ENCODE measurements at places on chromosomes 3 and 15.
A peak's percentile ranks its signal among the peaks of the same experiment; 100 is the strongest.

DNA sequence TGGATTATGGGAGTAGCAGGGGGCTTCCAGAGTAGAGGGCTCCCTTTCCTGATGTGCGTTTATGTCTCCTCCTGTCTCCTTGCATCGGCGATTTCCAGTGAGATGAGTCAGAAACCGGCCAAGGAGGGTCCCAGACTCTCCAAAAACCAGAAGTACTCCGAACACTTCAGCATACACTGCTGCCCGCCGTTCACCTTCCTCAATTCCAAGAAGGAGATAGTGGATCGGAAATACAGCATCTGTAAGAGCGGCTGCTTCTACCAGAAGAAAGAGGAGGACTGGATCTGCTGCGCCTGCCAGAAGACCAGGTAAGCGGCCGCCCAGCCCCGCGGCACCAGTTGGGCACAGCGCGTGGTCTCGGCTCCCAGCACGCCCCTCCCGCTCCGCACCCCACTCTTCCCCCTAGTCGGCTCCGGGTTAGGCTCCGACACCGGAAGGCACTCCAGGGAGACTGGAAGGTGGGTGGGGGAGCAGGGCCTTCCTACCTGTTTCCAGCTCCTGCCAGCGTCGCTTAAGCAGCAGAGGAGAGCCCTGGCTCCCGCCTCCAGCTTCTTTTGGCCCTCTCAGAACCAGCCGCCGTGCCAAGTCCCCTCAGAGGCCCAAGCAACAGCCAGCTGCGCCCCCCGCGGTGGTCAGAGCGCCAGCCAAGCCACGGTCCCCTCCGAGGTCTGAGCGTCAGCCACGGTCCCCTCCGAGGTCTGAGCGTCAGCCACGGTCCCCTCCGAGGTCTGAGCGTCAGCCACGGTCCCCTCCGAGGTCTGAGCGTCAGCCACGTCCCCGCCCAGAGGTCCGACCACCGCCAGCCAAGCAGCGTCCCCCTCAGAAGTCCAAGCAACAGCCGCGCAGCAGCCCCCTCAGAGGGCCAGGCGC is 34.7 kb downstream of the MOBP start:
- DNase-seq: peak; percentile 15

DNA sequence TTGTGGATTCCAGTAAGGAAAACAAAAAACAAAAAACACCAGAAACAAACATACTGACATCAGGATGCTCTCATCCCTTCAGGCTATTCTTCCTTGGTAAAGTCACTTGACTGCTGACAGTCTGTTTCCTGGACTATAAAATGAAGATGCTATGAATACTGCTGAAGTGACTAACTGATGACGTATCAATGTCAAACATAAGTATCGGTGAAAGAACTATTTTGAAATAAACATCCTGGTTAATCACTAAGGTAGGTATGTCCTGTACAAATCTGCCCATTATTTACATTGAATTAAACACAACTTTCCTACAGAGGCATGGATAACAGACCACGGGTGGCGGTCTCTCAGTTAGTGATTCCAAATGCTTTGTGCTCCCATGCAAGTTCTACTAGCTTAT is 45.9 kb downstream of the CHAC1 start:
- DNase-seq: no peak

DNA sequence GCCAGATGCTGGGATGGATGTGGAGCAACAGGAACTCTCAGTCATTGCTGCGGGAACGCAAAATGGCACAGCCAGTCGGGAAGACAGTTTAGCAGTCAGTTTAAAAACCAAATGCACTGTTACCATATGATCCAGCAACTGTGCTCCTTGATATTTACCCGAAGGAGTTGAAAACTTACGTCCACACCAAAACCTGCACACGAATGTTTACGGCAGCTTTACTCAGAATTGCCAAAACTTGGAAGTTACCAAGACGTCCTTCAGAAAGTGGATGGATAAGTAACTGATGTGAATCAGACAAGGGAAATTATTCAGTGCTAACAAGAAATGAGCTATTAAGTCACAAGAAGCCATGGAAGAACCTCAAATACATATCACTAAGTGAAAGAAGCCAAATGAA is 36.1 kb upstream of the SLC41A3 start:
- no peak for DNase-seq

- no peak for DNase-seq
Measured at GRCh38 chr3:107987036-107987939, 103.5 kb downstream of the CD47 start.

GRCh38 chr3:65857327-65857726 is 181.4 kb downstream of the MAGI1 start:
- DNase-seq: no peak

DNA sequence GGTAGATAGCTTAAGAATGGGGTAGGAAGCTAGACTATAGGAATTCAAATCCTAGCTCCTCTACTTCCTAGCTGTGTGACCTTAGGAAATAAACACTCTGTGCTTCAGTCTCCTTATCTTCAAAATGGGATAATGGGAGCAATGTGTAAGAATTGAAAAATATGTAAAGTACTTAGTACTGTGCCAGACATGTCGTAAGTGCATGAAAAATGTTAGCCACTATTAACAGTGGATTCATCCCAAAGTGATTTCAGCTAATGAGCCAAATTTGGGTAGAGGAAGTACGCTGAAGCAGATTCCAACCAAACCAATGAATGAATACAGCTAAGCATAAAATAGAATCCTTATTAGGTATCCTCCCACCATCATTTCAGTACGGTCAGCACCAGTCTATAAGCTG is 192.1 kb downstream of the RORA start:
- no peak for DNase-seq

DNA sequence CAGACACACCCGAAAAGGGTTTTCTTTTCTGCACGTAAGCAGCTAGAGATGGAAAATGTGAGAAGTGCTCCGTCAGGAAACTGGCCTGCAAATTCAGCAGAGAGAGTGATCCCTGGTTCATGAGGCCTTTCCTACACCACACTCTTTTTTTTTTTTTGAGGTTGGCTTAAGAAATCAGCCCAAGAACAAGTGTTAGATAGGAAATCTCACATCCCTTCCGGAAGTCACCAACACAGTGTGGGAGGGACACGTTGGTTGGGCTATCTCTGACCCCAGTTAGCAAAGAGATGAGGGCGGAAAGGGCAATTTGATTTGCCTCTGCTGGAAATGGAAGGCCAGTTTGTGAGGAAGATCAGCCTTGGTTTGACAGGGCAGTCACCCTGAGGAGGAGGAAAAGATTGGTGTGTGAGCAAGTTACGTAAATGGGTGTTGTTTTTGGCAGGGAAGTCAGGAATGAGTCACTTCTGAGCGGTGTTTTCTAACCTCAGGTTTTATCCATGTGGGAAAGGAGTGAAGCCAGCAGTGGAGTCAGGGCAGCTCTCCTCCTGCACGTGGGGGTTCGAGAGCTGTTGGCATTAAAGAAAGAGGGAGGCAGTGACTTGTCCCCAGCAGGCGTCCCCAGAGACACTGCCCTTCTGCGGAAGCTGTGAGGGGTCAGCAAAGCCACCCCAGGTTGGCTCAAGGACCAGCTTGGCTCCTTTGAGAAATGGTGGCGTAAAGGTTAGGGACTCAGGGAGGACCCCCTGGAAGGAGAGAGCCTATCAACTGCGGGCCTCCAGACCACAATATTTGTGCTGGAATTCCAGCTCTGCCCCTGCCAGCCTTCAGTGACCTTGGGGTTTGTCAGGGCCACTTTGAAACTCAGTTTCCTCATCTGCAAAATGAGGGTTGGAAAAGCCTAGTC is 237.6 kb upstream of the BHLHE40 start:
- DNase-seq: peak; percentile 29

- DNase-seq: no peak
Measured at GRCh38 chr3:18870074-18870640, 278.2 kb upstream of the KCNH8 start.

DNA sequence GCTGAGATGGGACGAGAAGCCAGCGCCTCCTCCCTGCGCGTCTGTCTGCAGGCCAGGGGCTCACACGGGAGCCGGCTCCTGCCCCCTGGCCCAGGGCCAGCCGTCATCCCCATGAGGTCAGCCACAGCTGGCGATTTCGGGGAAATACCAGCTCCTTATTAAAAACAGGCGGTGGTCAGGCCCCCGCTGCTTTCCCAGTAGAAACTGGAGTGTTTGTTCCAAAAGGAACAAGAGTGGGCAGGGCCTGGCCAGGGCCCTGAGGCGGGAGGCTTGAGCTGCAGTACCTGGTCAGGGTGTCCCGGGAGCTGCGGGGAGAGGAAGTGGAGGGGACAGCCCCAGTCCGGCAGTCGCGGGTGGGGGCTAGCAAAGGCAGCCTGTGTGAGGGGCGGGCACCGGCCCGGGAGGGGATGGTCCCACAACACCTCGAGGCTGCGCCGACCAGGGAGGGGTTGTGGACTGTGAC is 17.8 kb downstream of the MYL3 start:
- DNase-seq: peak; percentile 59

DNA sequence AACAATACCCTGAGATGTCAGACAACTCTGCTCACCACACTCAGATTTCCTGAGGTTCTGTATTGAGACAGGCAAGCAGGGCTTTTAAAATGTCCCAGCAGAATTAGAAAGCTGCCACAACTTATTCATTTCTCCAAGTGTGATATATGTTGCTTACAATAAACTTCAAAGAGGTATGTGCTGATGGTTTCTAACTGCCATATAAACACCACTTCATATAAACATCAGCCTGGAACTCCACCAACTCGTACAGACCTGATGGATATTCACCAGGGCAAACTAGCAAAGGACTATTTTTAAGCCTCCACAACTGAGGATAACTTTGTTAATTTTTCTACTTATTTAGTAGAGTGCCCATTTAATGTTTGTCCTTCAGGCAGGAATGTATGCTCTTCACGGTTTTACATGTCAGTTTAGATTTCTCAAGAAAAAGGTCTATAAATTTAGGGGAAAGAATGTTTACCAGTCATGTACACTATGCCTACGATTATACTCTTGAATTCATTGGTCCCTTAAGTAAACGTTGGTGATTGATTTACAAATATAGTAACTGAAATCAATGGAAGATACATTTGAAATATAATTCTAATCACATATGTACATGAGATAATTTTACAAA is 109.6 kb upstream of the ABI3BP start:
- no peak for DNase-seq

GRCh38 chr15:72970933-72971760 is 81.1 kb upstream of the NEO1 start:
- DNase-seq: no peak

DNA sequence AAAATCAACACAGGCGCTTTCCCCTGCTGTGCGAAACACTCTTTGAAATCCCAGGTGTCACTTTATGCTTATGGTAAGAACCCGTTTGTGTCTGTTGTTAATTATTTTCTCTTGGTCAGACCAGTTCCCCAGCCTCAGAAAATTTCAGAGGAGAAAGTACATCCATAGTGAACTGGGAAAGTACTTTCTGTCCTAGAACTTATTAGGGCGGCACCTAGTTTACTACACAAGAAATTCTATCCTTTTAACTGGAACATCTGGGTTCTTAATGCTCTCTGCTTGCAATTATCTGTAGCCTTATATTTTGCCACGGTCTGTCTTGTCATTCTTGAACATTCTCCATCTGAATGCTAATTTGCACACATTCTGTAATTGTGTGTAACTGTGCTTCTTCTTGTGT is 215.0 kb downstream of the PTPRG start:
- DNase-seq: no peak

GRCh38 chr15:56608140-56608778 is 125.0 kb downstream of the ZNF280D start:
- DNase-seq: no peak

GRCh38 chr3:188001093-188001492 is 152.9 kb upstream of the LPP start:
- peak; percentile 74 for DNase-seq

DNA sequence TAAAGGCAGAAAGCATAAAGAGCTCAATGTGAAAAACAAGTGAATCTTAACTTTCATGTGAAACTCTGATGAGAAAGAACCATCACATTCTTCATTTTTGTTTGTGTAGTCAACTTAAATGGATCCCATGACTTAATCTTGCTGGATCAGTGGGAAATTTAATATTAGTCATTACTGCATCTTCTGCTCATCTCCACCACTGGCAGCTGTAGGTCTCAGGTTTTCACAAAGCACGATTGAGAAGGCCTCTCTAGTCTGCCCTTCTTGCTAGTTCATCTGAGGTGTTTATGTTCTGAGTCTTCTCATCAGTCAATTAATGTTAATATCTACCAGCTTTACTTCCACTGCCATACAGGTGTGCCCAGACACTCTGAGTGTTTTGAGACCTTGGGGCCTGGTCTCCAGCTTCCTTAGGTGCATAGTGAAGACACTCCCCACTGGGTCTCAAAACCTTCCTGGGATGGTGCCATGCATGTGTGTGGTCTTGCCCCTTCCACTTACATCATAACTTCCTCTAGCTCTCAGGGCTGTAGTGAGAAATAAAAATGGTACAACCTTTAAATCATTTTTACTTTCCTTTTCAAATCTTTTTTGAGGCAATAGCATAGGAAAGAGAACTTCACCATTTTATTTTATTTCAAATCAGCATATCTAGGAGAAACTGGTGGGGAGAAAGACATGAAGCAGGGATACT is 421.6 kb upstream of the CBLB start:
- no peak for DNase-seq

DNA sequence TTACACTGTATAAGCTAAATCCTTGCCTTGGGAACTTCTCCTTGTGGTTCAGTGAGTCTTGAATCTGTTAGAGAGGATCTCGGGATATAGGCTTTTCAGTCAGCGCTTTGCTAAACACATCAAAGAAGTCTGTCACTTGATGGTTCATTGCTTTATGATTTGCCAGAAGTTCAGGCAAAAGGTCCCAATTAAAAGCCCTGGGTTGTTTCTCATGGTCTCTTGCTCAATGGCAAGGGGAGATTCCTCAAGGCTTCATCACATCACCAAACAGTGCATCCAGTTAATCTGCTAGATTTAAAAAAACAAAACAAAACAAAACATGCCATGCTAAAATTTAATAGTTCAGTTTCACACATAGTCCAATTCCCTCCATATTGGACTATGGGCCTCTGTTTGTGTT is 114.8 kb downstream of the FILIP1L start:
- DNase-seq: no peak

DNA sequence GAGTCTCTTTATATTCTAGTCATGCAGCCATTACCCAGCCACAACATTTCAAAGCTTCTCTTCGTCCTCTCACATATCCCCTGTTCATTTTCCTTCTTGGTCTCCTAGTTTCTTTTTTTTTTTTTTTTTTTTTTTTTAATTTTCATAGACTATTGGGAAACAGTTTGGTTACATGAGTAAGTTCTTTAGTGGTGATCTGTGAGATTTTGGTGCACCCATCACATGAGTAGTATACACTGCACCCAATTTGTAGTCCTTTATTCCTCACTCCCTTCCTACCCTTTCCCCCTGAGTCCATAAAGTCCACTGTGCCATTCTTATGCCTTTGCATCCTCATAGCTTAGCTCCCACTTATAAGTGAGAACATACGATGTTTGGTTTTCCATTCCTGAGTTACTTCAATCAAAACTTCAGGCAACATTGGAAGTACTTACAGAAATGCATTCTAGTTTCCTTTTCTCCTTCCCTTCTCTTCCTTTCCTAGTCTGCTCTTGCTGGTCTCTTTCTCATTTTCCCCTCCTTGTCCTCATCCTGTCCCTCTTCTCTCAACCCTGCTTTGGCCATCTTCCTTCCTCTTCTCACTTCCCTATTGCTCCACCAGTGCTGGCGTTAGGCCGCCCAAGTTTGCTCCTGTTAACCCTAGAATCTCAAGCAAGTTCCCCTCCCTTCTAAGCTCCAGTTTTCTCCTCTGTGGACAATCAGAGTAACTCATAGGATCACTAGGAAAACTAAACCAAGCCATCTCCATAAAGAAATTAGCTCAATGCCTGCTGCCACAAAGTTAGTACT is 4.8 kb downstream of the ATP8B4 start:
- DNase-seq: no peak

Measured in NCI-H2029 (cell line).